T1000 (cell line): ENCODE measurements at places on chromosomes 2 and 18.

- DNase-seq: no peak
Measured at GRCh38 chr2:80329491-80329890, 24.9 kb upstream of the LRRTM1 start.

DNA sequence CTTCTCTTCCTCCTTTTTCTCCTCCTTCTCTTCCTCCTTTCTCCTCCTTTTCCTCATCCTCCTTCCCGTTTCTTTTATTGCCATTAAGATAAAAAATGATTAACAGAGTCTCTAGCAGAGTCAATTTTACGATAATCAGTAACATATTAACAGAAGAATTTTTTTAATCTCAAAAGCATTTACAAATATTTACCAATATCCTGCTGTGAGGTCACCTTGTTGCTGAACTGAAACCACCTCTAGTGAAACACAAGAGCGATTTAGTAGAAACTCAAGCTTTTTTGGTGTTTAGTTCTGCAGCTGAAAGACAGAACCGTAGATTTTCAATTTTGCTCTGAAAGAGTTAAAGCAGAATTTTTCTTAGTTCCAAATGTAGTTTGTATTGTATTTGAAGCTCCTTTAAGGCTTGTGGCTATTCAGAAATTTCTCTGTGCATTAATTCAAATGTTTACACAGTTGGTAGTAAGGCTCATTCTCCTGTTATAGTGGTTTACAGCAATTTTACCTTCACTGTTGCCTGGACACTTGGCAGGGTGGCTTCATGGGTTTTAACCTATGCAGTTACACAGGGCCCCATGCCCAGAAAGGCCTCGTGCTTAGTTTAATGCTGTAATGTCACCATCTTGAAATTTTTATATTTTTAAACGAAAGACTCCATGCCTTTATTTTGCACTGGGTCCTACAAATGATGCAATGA, 1106.6 kb upstream of the FAM98A start:
- no peak for DNase-seq

- DNase-seq: no peak
Measured at GRCh38 chr18:75760208-75760607, 332.7 kb upstream of the SMIM21 start.

DNA sequence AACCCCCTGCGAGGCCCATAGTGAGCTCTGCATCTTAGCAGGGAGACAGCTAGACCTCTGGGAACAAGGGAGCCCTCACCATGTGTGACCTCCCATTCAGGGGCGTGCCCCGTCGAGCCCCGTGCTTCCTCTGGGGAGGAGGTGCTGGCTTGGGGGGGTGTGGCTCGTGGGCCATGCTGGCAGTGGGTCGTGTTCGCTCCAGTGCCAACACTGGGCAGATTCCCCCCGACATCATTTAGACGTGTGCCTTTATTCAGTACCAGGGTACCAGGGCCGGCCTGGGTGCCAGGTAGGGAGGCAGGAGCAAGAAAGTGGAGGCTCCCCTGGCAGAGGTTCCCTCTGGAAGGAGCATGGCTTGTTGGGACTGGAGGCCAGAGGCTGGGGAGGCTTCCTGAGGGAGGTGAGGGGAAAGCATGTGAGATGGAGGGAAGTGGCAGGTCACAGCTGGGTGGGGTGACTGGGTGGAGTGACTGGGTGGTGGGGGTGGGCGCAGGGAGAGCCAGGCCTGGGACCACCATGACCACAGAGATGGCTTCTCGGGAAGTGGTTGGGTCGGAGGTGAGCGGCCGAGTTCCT, 15.2 kb downstream of the GPC1 start:
- DNase-seq: no peak

DNA sequence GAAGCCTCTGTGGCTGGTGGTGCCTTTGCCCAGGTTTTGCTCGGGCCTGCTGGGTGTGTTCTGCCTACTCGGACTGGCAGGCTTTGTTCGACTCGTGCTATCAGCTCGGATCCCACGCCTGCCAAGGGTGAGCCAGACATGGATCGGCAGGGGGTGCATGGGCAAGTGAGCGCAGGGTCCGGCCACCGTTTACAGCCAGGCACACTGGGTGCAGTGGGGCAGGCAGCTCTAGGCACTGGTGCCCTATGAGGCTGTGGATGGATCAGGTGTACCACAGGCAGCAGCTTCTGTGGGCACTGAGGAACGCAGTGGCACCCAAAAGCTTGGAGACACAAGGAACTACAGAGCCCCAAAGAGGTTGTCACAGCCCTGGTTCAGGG, 25.6 kb downstream of the MARCHF7 start:
- no peak for DNase-seq

DNA sequence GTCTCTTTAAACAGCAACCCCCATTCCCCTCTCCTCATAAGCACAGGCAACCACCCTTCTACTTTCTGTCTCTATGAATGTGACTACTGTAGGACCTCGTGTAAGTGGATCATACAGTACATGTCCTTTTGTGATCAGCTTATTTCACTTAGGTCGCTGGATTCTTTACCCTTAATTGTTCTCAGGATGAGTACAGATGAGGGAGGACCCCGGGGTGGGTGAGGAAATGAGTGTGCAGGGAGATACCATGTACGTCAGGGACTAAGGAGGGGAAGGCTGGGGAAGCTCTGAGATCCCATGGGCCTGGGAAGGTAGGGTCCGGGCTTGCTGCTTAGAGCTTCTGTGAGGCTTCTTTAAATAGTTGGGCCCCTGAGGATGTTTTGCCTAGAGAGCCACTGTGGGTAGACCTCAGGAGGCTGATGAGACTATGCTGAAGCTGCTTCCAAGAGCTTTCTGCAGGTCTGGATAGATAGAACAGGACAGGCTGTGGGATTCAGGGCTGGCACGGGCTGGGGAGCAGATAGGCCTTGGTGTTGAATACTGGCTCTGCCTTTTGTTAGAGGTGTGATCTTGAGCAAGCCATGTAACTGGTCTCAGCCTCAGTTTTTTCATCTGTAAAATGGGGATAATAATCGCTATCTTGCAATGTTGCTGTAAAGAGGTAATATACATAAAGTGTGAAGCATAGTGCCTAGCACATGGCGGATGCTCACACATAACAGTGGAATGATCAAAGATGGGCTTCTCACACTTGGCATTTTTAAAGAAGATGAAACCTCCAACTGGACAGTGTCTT, 155.3 kb downstream of the PRKCE start:
- DNase-seq: no peak

DNA sequence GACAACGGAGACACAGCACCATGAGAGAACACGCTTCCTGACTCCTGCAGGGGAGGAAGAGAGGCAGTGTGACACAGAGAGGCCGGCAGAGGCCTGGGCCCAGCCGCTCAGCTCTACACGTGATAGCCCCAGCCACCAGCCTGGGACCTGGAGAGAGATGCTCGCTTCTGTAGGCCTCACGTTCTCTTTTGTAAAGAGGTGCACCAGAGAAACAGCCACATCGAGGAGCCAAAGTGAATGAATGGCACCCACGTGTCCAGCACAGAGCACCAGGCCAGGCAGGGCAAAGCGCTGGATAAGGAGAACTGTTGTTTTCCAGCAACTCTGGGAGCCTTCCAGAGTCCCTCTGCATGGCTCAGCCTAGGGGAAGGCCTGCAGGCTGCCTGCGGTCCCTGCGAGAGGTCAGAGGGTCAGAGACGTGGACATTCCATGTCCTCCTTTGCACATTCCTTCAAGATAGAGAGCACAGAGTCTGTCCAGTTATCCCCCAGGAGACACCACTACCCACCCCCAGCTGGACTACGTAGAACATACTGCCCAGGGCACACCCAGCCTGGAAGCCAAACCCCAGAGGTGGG, 14.2 kb downstream of the LIMS2 start:
- no peak for DNase-seq

- no peak for DNase-seq
Measured at GRCh38 chr2:182941919-182942318, 75.5 kb upstream of the FRZB start.

- no peak for DNase-seq
Measured at GRCh38 chr2:170820757-170821530, 4.3 kb downstream of the GAD1 start.

DNA sequence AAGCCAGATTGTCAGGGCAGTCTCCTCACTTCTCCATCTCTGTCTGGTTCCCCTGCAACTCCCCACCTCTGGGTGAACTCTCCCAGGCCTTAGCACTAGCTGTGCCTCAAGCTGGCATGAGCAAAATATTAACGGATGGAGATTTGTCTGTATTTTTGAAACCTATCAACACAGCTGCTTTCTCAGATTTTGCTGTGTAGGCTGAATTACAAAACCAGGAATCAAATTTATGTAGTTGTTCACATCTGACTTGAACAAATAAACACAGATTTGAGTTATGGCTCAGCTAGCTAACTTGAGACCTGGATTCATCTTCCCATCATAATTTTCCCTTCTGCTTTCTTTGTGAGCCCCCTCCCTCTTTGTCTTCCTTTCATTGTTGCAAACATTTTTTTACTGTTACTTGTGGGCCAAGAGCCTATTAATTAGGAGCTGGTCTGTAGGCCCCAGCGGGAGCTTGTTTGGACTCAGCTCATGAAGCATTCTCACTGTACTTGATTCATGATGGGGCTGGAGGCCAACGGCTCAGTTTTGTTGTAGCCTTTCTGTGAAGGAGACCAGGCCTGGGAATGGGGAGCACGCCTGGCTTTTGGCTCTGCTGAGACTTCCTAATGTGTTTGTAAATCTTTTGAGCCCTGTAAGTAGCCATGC, 164.1 kb upstream of the GATA6 start:
- no peak for DNase-seq

DNA sequence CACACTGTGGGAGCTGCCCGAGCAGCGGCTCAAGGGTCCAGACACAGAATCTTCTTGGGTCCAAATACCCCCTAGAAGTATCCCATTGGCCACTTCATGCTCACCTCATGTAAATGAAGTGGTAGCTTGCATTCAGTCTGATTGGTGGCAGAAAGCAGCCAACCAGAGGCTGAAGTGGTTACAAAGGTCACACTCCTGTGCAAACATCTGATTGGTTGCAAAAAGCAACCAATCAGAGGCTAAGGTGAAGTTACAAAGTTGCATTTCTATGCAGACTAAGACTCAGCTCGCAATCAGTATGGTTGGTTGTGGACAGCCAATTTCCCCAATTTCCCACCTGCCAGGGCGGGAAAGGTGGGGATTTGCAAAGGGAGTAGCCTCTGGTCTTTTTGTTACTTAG, 94.3 kb downstream of the DGKD start:
- DNase-seq: no peak

GRCh38 chr2:219398721-219399363, 11.1 kb upstream of the DNPEP start:
- no peak for DNase-seq

- no peak for DNase-seq
Measured at GRCh38 chr2:222946700-222947287, 86.0 kb downstream of the ACSL3 start.

DNA sequence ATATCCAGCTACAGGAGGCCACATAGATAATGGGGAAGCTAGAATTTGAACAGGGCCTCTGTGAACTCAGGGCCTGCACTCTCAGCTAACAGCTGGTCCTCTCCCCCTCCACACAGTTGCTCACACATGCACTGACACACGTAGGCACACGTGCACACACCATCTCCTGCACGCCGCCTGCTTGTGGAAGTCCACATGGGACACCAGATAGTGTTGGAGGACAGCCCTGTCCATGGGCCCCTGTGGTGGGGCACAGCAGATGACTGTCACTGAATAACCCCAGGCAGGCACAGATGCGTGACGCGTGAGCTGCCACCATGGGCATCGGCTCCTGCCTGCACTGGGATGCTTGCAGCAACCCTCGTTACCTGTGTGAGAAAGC, 52.9 kb downstream of the ADI1 start:
- no peak for DNase-seq

DNA sequence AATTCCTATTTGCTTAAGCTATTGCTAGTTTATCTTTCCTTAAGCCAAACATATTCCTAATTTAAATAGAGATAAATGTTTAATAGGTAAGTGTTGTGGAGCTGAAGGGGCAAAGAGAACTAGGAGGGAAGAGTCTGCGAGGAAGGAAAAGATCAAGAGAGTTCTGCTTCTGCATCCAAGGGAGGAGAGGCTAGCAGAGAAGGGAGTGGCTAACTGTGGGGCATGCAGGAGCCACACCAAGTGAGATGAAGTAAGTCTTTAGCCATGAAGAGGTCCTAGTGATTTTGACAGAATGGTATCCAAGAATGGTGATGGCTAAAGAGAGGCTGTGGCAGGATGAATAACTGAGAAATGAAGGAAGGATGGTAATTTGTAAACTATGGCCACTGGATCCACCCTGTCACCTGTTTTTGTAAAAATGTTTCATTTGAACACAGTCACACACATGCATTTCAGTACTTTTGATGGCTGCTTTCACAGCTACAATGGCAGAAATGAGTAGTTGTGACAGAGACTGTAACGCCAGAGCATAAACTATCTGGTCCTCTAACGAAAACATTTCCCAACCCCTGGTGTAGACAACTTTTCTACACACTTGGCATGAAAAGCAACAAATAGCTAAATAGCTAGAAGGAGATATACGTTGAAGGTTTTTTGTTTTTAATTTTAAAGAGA, 15.6 kb downstream of the TPGS2 start:
- no peak for DNase-seq

GRCh38 chr18:30150586-30151250, 891.8 kb downstream of the DSC3 start:
- no peak for DNase-seq

GRCh38 chr2:237830522-237830921, 28.9 kb upstream of the RAMP1 start:
- no peak for DNase-seq

DNA sequence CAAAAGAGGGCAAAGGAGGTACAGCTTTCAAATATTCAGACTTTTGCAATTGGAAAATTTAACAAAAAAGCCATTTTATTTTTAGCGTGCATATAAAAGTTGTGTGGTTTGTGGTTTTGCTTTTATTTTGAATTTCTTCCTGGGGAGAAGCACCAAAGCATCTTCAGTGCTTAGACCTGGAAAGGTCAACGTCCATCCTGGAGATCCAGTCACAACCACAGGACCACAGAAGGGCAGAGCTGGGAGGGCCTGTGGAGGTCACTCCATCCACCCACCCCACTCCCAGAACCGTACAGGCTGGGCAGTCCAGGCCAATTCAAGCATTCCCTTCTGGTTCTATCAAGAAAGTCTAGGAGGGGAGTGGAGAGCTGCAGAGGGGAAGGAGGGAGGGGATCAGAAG, 43.8 kb downstream of the MPHOSPH10 start:
- DNase-seq: no peak

DNA sequence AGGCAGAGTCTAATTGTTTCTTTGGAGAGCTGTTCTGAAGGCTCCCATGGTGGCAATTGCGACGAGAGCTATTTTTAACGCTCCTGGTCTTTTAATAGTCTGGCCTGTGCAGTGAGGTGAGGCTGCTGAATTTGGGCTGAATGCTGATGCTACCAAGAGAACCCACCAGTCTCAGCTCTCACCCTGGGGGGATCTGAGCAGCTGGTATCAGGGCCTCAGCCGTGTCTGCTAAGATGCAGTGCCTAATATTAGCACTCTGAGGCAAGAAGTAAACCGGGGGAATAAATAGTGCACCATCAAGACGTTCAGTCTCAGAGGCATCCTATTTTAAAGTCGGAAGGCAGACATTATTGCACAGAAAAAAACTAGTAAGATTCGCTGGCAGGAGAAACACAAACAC, 214.8 kb upstream of the PID1 start:
- no peak for DNase-seq
